ENCODE measurements at places on chromosomes 1 and 21. TPM values are rescaled to one million over a fixed set of nuclear protein-coding genes. Genes with fewer than 3 reads are reported as not detected.
A peak's percentile ranks its signal among the peaks of the same experiment; 100 is the strongest.

NBL1 gene
- 32.5 TPM for total RNA-seq

PERM1 gene
- total RNA-seq: 0.60 TPM

HPCAL4 gene
- not detected for total RNA-seq

DNA sequence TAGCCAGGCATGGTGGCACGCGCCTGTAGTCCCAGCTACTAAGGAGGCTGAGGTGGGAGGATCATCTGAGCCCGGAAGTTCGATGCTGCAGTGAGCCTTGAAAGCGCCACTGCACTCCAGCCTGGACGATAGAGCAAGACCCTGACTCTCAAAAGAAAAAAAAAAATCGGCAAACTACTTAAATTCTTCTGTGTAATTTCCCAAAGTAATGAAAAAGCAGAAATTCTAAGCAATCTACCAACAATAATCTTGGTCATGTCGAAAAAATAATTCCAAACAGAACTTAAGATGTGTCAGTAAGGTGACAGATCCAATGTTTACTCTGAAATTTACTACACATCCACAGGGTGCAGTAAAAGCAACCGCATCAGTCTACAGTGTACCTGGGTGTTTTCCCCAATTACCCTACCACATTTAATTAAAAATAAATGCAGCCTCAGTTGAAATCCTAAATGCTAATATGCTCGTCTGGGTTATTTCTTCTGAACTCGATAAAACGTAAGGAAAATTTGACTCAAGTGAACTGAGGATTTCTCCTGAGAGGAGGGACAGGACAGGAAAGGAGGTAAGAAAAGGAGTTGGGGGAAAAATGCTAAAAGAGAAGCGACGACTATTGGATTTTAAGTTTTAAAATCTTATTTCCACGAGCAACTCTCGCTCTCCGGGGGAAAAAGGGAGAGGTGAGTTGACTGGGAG lies 801 bp downstream of the EPRS1 start:
- DNase-seq: peak; percentile 2

DNA sequence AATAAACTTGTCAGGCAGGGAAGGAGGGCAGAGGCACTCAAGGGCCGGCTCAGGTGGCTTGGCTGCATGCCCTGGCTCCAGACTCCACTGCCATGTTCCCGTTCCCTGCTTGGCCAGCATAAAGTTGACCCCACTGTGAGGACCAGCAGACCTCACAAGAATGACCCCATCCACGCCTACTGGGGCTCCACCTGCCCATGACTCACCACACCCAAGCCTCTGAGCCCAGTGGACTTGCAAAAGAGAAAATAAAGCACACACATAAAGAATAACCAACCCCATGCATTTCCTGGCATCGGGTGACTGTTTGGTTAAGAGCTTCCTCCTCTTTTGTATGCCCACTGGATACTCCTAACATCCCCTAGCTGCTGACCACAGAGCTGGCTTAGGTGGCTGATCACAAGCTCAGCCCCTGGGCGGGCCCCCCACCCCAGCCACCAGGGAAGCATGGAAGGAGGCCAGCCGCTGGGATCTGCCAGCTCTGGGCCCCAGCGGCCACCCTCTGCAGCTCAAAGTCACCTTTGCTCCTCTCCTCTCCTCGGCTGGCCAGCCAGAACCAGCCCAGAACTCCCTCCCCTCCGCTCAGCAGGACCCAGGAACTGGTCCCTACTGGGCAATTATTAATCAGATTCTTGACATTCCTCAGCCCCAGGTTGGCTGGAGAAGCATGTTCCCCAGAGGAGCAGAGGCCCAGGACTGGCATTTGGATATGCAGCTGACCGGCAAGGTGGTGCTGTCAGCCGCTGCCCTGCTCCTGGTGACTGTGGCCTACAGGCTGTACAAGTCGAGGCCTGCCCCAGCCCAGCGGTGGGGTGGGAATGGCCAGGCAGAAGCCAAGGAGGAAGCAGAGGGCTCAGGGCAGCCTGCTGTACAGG lies at the start of gene KLHDC7A:
Gene KLHDC7A, plus strand, starts transcription at position 616 of the 875 bp plus-strand sequence. Its CDS starts 52 bp downstream, at position 668.
- peak; percentile 75 for DNase-seq

GRCh38 chr1:60133000-60133673 lies 59.6 kb upstream of the C1orf87 start:
- no peak for DNase-seq

Data from PC-9 (cell line).